Activated effector memory CD4-positive, alpha-beta T cell treated with anti-CD3 and anti-CD28 coated beads, Interleukin-2, amount 50 U/mL, for 16 hours (primary cell): ENCODE measurements at places on chromosomes 13 and 19.

DNA sequence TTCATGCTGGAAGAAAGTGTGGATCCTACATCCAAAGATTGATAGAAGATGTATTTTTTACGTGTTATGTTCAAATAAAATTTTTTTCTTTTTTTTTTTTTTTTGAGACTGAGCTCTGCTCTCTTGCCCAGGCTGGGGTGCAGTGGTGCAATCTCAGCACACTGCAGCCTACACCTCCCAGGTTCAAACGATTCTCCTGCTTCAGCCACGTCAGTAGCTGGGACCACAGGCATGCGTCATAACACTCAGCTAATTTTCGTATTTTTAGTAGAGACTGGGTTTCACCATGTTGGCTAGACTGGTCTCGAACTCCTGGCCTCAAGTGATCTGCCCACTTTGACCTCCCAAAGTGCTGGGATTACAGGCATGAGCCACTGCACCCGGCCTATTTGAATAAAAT is 65.7 kb downstream of the KLF12 start:
- DNase-seq, result no peak

GRCh38 chr13:31631746-31632145 is 107.6 kb upstream of the RXFP2 start:
- no peak for DNase-seq

GRCh38 chr13:112782429-112783010 is 92.7 kb downstream of the ATP11A start:
- peak; percentile 41 for DNase-seq

- no peak for DNase-seq
Observed at GRCh38 chr19:56969759-56970178, 129.2 kb upstream of the PEG3 start.

- DNase-seq, result no peak
Observed at GRCh38 chr19:3389876-3390371, 23.5 kb downstream of the NFIC start.

- no peak for DNase-seq
Observed at GRCh38 chr13:20405691-20406090, 120.0 kb downstream of the CRYL1 start.

- no peak for DNase-seq
Observed at GRCh38 chr13:67052550-67053490, 177.3 kb downstream of the PCDH9 start.

DNA sequence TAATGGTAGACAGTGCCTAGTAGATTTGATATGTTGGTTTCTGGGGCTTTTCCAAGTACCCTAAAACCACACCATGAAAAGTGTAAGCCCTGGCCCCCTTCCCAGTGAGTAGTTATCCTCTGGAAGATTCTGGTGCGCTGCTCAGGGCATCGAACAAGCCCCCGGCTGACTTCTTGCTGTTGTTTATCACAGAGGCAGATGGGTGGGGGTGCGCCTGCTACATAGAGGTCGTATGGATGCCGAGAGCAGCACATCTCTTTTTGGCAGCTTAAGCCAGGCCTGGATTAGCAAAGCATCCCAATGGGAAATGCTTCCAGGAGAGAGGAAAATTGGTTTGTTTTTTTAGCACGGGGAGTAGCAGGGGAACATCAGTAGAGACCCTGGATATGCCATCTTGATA is 26.3 kb upstream of the SPATA13 start:
- no peak for DNase-seq

DNA sequence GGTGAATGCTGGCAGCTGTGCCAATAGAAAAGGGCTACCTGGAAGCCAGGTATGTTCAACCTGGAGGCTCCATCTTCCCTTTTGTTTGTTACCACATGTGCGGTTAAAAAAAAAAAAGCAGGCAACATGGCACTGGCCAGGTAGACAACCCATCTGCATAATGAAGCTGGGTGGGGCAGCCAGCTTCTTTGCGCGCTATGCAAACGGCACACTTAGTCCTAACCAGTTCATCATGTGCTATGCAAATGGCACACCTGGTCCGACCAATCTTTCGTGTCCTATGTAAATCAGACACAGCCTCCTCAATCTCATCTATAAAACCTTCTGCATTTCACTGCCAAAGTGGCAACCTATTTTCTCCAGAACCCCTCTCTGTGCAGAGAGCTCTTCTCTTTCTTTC is 11.3 kb upstream of the IGSF23 start:
- DNase-seq, result no peak

- DNase-seq, result no peak
Observed at GRCh38 chr13:43272851-43273250, 249.5 kb downstream of the DNAJC15 start.

- no peak for DNase-seq
Observed at GRCh38 chr19:39412867-39413271, 400 bp downstream of the PLEKHG2 start.

GRCh38 chr13:73429701-73430100 is 370.9 kb downstream of the KLF5 start:
- no peak for DNase-seq

- DNase-seq, result no peak
Observed at GRCh38 chr13:26236296-26236695, 14.2 kb upstream of the RNF6 start.

GRCh38 chr13:74136084-74136658 is 2.0 kb upstream of the KLF12 start:
- DNase-seq, result peak; percentile 80

DNA sequence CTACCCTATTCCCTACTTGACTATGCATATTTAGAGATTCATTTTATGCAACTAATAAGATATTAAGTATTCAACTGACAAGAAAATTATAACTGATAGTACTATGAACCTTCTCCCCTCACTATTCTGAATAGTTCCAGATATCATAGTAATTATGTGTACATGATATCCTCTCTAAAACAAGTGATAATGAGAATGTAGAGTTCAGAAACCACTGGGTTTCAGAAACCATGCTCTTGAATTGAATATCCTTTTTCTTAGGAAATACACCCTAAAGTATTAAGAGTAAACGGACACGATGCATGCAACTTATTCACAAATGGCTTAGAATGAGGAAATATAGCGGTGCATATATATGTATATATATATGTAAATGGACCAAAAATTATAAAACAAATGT is 160.9 kb downstream of the TBC1D4 start:
- DNase-seq, result no peak

DNA sequence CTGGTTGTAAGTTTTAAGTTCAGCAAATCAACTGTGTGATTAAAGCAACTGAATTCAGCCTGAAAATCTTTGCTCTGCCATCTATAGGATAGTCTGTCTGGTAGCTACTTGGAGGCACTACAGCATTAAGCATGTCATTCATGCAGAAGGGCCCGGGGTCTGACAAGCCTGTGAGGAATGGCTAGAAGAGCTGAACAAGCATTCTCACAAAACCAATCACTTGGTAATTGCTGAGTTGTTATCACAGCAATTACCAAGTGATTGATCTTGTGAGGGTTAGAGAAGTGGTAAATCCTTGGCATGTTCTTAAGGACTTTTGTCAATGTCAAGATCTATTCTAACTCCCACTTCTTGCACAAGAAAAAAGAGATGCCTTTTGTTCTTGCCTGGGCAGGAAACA is 356.1 kb downstream of the FGF14 start:
- DNase-seq, result no peak

DNA sequence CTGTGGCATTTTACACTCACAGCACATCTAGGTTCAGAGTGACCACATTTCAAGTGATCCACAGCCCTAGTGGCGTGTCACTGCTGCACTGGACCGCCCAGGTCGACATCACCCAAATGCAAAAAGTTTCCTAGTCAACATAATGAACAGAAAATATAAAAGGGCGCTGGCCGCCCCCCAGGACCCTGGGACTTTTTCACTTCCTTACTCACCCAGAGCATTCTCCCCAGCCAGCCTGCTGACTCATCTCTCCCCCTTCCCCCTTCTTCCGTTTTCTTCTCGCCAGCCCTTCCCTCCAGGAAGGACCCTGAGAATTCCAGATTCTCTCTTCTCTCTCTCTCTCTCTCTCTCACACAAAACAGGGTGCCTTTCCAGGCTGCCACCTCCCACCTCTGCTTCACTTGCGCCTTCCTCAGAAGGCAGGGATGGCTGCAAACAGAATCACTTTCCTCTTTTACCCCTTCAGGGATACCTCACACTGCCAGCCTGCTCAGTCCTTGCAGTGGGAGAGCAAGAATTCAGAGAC is 21.0 kb upstream of the GRWD1 start:
- no peak for DNase-seq

DNA sequence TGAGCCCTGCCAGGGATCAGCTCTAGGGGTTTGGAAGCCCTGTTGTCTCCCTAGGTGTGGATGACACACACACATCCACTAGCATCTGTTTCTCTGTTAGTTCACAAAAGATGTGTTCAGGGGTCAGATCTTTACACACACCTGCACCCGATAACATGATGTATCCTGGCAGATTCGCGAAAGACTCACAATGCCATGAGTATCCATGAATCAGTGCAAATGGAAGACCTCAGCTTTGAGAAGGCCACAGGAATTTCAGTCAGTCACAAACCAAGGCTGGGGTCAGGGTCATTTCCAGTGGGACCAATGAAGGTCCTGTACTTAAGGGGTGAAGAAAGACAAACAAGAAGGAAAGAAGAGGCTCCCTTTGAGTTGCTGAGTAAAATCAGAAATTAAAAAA is 898.2 kb downstream of the UQCRFS1 start:
- no peak for DNase-seq

DNA sequence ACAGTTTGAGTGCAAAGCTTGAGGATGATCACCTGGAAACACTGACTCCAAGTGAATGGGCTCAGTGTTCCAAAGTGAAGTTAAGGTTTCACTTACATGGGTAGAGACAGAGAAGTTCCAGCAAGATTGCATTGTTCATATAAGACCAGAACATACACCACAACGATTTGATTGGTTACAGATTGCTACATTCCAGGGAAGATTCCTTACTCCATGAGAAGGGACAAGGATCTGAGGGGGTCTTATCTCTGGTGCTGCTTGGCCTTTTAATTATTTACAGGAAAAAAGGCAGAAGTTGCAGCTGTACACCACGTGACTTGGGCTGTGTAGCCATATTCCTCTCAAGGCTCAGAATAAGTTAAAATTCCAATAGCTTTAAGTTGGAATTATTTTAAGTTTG is 12.3 kb downstream of the WDFY2 start:
- no peak for DNase-seq

DNA sequence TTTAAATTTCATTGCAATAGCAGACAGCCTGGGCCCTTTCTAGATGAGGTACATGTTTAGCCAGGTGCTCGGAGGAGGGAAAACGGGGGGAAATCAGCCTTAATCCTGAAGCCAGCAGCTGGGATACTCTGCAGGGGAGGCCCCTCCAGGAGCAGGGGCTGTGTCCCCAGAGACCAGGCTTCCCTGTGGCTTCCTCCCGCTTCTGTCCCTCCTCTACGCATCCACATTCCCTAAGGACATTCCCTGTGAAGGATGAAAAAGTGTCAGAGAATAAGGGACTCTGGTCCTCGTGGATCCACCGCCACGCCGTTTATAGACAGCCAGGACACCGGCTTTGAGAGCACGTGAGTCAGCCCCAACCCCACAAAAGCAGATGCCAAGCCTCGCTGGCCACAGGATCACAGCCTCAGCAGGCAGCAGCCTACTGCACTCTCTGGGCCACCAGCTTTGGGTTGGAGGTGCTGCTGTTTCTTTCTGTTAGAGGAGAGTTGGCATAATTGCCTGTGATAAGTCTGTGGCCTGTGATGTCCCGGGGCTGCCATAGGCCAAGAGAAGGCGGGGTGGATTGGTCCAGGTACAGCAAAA is 36.7 kb upstream of the RANBP3 start:
- peak; percentile 25 for DNase-seq

- DNase-seq, result no peak
Observed at GRCh38 chr13:35165205-35165604, 223.1 kb downstream of the NBEA start.

DNA sequence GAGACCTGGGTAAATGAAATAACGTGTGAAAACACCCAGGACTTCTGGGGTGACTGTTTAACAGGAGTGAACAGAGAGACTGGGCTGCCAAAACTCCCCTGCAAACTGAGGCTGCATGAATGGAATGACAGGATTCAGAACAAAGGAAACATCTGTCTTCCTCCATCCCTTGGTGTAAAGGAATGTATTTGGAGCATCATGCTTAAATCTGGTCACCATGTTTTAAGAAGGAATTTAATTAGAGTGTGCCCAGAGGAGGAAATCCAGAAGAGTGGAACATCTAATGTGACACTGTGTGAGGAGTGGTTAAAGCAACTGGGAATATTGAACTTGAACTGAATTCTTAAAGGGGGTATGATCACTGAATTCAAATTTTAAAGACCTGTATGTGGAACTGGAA is 437.2 kb downstream of the LIG4 start:
- no peak for DNase-seq

DNA sequence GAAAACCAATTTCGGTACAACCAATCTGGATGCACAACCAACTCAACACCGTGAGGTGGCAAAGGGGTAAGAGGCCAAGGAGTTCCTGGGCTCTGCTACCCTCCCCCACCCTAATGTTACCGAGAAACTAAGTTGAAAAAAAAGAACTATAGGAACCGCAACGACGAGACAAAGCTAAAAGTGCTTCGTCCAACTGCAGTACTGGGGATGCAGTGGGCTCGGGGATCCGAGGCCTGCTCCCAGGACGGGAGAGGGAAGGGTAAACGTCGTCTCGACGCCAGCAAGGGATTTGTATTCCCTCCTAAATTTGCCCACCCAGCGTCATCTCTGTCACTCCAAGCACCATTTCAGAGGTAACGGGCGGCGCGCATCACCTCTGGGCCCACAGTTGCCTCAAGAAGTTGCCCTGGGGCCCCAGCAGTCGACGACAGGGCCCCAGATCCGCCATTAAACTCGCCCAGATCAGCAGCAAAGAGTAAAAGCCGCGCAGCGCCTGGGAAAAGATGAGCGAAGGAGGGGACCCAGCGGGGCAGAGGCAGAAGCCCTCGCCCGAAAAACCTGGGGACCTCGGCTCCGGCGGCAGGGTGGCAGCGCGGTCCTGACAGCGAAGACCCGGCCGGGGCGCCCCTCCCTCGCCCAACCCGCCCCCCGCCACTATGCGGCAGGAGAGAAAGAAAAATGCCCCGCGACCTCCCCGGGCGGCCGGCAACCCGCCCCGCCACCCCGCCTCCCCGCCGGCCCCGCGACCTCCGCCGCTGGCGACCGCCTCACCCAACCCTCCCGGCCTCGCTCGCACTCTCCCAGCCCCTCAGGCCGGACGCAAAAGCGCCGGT is 752 bp downstream of the ZMYM5 start:
- DNase-seq, result peak; percentile 82

GRCh38 chr19:38617764-38618589 is at the start of gene MAP4K1:
TSS of gene MAP4K1 (minus strand) at chr19:38617953. CDS start at chr19:38617895, 58 bp downstream.
- DNase-seq, result peak; percentile 88

DNA sequence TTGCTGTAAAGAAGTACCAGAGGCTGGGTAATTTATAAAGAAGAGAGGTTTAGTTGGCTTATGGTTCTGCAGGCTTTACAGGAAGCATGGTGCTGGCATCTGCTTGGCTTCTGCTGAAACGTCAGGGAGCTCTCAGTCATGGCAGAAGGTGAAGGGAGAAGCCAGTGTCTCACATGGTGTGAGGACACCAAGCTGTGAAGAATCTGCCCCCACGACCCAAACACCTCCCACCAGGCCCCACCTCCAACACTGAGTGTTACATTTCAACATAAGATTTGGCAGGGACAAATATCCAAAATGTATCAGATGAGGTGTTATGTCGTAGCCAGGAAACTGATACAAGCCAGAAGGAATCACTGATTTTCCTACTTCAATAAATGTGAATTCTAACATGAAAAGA is 136.5 kb downstream of the CYSLTR2 start:
- DNase-seq, result no peak
